ENCODE measurements at places on chromosomes 3 and 15.

DNA sequence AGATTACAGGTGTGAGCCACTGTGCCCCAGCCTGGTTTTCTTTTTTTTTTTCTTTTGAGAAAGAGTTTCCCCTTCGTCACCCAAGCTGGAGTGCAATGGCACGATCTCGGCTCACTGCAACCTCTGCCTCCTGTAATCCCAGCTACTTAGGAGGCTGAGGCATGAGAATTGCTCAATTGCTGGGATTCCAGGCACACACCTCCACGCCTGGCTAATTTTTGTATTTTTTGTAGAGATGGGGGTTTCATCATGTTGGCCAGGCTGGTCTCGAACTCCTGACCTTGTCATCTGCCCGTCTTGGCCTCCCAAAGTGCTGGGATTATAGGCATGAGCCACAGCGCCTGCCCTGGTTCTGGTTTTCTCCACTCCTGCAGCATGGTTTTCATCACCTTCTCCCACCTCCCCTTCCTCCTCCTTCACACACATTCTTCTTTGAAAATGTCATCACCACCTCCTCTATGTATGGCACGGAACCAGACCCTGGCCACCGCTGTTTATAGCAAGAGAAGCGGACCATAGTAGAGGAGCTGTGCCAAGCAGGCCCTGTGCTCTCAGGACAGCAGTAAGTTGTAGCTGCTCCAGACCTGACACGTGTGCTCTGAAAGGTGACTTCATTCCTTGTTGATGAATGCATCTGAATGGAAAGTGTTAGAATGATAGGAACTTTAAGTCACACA is 14.6 kb upstream of the AHSG start:
- DNase-seq = no peak

GRCh38 chr3:153927107-153927506 is 194.1 kb upstream of the ARHGEF26 start:
- DNase-seq = no peak

DNA sequence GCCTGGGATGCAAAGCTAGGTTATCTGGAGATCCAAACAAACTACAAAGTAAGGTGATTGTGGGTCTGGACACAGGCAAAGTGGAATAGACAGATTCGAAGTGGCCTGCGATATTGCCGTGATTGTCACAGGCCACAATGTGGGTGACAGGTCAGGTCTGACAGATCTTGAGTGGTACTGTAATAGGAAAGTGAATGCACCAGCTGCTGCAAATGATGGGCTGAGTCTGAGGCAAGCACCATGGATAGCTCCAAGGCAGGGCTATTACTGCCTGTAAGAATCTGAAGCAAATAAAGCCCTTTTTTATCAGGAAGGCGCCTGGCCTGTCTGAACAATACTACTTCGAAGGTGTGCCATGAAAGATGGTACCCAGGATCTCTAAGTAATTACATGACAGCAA is 10.0 kb downstream of the ARMC8 start:
- DNase-seq = no peak

- DNase-seq = no peak
Observed at GRCh38 chr3:4895838-4896237, 83.4 kb upstream of the BHLHE40 start.

- DNase-seq = peak; percentile 73
Observed at GRCh38 chr3:69739204-69740102, at the start of gene MITF. Gene MITF (plus strand): TSS chr3:69739464. CDS start chr3:69739598, 134 bp downstream.

DNA sequence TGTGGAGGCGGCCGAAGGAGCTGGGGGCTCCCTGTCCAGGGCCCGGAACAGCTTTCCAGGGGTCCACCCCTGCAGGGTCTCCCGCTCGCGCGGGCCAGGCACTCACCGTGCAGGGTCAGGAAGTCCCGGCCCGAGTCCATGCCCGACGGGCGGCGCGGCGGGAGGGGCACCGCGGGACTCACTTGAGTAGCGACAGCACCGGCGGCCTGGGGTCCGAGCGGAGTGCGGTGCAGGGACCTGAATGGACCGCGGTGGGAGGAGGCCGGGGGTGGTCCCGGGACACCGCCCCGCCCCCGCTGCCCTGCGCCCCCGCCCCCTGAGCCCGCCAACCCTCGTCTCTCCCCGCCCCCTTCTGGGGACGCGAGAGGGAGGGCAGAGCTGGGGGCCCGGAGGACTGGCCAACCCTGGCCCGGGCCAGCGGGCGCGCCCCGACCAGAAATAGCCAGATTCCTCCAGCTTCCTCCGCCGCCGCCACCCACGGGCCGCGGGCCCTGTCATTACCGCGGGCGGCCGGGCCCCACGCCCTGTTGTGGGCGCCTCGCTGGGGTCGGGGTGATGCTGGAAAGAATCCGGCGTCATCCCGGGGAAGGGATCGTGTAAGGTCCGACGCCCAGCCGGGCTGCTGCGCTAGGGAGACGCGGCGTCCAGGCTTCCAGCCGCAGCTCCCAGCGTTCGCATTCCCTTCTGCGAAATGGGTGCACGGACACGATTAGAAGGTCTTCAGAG is at the start of gene PLCD1:
TSS of gene PLCD1 (minus strand) at position 243 of the 726 bp plus-strand sequence. CDS start at position 140, 103 bp downstream.
- DNase-seq = peak; percentile 36

DNA sequence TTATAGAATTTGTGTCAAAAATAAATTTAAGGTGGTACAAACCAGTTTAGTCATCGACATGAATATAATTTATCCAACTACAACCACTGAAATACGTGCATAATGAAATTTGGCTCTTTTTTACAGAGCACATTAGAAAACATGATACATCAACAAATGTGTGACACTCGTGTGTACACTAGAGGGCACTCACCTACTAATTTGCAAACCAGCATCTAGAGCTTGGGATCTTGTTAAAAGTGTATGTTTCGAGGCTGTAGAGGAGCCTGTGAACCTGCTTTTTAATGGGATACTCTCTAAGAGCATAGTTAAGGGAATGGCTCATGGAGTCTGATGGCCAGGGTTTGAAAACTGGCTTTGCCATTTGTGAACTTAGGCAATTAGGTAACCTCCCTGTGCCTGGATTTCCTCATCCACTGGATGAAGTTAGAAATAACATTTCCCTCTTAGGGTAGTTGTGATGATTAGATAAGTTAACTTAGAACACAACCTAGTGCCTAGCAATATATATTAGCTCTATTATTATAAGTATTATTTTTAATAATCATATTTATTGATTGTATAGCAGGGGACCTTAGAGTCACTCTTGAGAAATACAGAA is 8.8 kb upstream of the CPOX start:
- no peak for DNase-seq

DNA sequence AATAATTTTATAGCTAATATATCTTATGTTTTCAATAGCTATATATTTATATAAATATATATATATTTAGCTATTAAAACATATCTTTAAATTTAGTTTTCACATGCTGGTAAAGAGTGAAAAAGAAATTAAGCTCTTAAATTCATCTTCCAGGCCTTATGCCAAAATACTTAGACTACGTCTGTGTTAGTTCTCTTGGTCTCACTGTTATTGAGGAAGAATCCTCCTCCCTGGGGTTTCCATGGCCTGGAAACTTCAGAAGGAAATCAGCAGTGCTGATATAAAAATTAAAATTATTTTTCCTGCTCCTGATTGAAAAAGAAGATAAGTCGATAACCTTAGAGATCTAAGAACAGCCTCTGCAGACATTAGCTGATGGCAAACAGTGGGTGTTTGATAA is 225.1 kb upstream of the LMCD1 start:
- no peak for DNase-seq

DNA sequence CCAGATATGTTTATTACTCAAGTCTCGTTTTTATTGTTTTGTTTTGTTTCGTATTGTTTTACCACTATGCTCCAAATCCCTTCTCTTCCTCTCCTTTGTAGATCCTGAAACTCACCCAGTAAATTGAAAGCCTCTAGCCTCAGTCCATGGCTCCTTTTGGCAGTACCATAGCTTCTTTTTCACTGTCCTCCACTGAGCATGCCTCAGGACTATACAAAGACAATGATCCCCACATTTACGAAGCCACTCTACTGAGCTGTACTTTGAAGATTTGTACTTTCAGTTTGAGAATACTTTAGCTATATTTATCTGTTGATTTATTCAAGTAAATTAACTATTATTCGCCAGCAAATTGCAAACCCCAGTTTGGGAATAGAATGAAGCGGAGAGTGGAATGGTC is 159.1 kb upstream of the SLITRK3 start:
- no peak for DNase-seq

DNA sequence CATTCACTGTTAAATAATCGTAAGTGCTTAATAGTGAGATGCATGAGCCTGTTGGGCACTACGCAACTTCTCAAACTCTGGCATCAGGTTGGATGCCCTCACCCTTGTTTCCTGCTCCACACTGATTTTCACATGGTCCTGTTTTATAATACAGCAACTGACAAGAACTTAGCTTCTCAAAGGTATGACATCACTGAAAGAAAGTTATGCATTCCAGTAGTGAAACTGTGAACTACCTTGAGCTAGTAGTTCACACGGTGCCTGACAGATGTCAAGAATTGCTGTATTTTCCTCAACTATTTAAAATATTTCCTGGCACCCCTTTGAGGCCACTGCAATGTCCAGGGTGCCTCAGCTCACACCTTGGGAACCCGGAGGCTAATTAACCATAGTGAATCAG is 327.5 kb downstream of the RORA start:
- DNase-seq = peak; percentile 9

- DNase-seq = no peak
Observed at GRCh38 chr15:78454992-78455391, 17.0 kb downstream of the IREB2 start.

DNA sequence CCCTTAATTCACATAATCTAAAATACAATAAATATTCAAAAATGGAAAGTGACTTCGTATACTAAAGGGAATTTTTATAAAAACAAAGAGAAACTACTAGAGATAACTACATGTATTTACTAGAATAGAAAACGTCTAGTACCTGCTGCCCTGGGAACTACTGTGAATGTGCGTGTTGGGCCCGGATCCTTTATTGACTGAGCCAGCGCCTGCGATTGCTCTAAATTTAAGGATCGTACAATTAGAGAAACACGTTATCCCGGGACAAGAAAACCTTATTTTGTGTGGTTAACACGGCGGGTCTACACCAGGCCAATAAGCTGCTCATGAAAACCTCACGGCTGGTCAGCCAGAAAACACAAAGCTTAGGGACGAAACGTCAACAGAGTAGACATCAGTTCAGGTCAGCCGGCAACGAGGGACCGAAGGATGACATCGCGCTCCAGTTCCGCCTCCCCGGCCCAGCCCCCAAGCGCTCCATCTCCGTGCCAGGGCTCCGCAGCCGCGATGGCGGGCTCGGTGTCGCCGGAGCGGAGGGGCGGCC is 555 bp downstream of the TM2D3 start:
- no peak for DNase-seq

GRCh38 chr3:52792961-52793695 is 1.5 kb upstream of the ITIH3 start:
- no peak for DNase-seq

DNA sequence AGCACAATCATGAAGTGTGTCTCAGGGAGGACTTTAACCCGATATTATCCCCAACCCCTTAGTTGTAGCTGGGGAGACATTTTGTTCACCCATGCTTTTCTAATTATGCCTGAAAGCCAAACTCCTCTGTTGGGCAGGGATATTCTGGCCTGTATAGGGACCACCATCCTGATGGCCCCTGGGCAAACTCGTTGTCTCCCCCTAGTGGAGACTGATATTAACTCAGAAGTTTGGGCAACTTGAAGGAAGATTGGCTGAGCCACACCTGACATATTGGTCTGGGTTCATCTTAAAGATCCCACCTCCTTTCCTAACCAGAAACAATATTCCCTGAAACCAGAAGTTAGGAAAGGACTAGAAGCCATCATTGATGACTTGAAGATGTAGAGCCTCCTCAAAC is 42.3 kb downstream of the TM4SF18 start:
- DNase-seq = no peak

- DNase-seq = no peak
Observed at GRCh38 chr15:73464602-73465001, 21.6 kb downstream of the REC114 start.

- no peak for DNase-seq
Observed at GRCh38 chr3:42581400-42581708, 413 bp downstream of the SEC22C start.

DNA sequence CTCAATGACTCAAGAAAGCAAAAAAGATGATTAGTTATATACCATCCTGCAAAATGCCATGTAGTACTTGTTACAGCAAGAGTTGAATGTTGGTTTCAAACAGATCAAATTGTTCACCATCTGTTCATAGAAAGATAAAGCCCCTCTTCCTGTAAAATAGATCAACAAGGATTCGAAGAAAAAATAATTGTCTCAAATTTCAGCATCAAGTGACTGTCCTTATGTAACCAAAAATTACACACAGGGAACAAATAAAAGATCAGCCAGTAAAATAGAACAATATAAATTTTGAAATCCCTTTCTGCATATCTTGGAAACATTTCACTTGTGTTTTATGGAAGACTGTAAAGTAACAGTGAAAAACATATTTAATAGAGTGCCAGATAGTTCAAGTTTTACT is 165.1 kb upstream of the STAC start:
- DNase-seq = no peak

GRCh38 chr3:139235192-139235591 is 108.6 kb upstream of the MRPS22 start:
- DNase-seq = no peak

- peak; percentile 65 for DNase-seq
Observed at GRCh38 chr3:188060840-188061544, 93.0 kb upstream of the LPP start.

DNA sequence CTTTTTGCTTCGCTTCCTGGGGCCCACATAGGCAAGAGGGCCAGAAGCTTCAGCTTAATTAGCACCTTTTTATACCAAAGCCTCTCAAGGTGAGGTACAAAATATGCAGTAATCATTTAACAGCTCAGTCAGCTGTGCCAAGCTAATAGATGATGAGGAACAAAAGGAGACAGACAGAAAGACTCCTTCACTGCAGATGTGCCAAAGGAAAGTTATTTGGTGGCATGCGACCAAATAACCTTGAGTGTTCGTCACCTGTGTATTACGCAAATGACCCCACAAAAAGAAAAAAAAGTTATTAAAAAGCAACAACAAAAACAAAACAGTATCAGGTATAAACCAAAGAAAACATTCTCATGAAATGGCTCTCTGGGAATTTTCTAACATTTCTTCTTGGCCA is 325.8 kb upstream of the IGF1R start:
- no peak for DNase-seq

- no peak for DNase-seq
Observed at GRCh38 chr3:142802891-142803290, 79.1 kb downstream of the TRPC1 start.

Measured in activated naive CD8-positive, alpha-beta T cell treated with anti-CD3 and anti-CD28 coated beads for 36 hours (primary cell).